Sigmoid colon (tissue), 7 donors: ENCODE measurements at places on chromosomes 3 and 15. TPM values are rescaled to one million over a fixed set of nuclear protein-coding genes. Genes with fewer than 3 reads are reported as not detected.

- no peak for DNase-seq
These were observed 8.9 kb downstream of the RFX7 start for GRCh38 chr15:56234804-56235203.

DNA sequence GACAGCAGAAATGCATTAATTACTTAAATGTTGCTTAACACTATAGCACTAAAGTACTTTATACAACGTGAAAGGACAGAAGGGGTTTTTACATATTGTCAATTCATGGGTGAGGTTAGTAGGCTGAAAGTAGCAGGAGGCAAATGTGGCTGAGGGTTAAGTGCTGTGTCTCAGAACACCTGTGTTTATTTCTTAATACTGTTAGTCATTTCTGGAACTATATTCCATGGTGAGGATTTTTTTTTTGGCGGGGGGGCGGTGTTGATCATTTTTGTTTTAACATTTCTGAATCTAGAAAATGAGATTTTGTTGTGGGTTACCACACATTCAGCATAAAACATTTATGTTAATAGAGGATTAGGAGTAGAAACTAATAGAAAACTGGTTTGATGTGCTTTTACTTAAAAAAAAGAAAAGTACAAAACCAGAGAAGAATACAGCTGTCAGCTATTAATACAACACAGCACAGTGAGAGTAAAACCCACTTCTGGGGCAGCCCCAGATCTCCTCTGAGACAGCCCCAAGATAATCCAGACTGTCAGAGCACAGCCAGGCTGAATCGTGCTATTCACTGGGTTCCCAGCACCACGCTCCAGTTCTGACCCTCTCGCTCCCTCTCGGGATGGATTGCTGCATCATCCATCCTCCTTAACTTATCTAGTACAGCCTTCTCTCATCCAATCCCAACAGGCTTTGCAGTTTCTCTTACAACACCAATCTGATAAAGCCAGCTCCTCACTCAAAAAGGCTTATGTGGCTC lies 307.7 kb downstream of the TUSC7 start:
- no peak for DNase-seq

GRCh38 chr3:175413926-175414325 lies 554.8 kb downstream of the NAALADL2 start:
- no peak for DNase-seq

DNA sequence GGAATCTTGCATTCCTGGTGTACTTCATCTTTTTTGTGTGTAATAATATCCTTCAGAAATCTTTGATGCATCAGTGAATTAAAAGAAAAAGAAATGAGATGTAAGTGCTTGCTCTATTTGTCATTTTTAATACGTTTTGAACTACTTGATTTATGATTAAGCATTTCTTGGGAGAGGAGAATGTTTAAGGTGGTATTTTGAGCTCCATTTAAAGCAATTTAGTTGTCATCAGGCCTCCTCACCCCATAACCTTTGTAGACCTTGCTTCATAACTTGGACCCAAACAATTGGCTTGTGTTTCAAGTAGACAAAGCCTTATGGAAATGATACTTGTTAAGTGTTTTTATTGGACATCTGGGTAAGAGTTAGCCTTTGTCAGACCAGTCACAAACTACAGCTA lies 87.1 kb upstream of the VEPH1 start:
- no peak for DNase-seq

FGD5 gene
- 7.4 TPM for total RNA-seq

- no peak for DNase-seq
These were observed 300.0 kb downstream of the IGSF11 start for GRCh38 chr3:118734664-118735063.

GRCh38 chr15:91050128-91050455 lies 27.7 kb upstream of the VPS33B start:
- no peak for DNase-seq

PLS1 gene
- total RNA-seq = 0.68 TPM

DNA sequence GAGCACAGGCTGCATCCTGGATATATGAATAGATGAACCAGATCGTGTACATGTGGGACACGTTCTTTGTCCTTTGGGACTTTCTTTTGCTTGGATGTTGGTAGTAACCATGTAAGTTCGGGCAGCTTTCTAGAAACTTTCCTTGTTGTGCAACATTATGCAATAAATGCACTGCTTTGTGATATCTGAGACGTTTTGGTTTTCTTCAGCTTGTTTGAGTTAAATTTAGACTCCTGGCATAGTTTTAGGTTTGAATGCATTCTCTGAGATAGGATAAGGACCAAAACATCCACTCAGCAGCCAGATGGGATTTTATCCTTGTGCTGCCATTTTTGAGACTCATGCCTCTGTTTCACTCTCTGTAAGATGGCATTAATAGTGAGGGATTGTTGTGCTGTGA lies 158.9 kb downstream of the IGF1R start:
- no peak for DNase-seq

TTLL13 gene
- not detected for total RNA-seq

ABCF3 gene
- 51.3 TPM for total RNA-seq

- no peak for DNase-seq
These were observed 39.8 kb downstream of the CEMIP start for GRCh38 chr15:80819001-80819400.

DNA sequence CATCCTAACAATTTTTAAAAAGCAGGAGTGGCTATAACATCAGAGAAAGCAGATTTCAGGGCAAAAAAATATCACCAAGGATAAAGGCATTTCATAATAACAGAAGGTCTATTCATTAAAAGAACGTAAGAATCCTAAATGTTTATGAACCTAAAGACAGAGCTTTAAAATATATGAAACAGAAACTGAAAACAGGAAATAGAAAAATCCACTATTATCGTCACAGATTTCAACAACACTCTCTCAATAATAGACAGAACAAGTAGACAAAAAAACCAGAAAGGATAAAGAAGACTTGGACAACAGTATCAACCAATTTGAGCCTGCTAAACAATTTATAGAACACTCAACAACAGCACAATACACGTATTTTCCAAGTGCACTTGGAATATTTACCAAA lies 71.4 kb downstream of the FBXL22 start:
- no peak for DNase-seq

DNA sequence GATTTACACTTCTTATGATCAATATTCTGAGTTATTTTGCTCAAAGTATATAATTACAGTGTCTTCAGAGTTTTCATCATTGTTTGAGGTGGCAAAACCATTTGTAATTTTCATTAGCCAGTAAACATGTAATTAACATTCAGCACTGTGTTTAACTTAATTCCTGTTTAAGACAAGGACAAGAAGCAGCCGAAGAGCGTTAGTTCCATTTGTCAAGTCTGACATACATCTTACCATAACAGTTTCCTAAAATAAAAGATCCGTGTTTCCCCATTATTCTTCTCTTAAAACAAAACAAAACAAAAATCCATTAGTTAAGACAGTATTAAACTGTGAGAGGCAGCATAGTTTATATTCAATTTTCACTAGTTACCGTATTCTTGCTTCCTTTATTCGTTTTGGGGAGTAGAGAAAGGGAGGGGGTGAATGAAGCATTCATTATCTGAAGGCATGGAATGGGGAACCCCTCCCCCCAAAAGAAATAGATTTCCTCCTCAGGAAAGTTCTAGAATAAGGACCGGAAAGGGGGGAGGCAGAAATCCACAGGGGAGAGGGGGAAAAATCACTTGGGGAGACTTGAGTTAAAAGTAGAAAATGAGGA lies 5.5 kb upstream of the NR2F2 start:
- no peak for DNase-seq

ADAMTSL3 gene
- 29.2 TPM for total RNA-seq

UBA3 gene
- 53.6 TPM for total RNA-seq

DNA sequence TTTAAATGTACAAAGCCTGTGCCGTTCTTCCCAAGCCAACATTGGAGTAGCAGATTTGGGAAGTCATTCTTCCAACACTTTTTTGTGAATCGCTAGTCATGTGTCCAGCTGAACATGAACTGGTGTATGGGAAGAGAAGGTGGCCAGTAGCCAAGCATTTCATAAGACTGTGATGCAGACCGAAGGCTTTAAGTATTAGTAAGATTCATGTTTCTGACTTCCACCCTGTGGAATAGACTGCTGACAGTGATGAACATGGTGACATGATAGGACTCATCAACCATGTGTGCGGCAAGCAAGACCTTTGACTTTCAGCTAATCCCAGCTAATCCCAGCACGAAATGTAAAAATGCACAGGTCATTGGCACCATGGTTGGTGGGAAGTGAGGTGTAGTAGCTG lies 48.3 kb upstream of the THSD4 start:
- no peak for DNase-seq

DNA sequence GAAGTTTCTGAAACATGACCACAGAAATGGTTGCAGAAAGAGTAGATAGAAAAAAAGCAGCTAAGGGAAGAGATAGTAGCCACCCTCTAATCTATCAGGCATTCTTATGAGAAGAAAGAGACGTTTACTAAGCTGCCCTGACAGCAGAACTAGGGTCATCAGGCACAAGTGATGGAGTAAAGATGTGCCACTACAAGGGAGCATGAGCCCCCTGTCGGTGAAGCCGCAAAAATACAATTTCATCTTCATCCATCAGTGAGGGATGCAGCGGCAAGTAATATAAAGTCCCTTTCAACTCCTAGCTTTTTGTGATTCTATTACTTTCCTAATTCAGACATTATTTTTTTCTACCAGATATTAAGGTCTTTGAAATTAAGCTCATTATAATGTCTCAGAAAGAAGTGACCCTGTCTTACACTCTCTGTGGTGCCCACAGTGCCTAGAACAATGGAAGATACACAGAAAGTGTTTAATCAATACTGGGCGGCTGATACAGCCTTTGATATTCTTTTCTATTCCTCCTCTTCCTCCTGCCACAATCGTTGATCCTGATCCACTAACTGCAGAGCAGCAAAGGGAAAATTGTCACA lies 651.6 kb downstream of the NTRK3 start:
- DNase-seq = no peak

GRCh38 chr3:179801856-179802255 lies 149.0 kb downstream of the USP13 start:
- DNase-seq = no peak

WDR53 gene
- total RNA-seq = 3.5 TPM
